Activated T-cell treated with anti-CD3 and anti-CD28 coated beads for 48 hours (primary cell): ENCODE measurements at places on chromosomes 6 and 20.

DNA sequence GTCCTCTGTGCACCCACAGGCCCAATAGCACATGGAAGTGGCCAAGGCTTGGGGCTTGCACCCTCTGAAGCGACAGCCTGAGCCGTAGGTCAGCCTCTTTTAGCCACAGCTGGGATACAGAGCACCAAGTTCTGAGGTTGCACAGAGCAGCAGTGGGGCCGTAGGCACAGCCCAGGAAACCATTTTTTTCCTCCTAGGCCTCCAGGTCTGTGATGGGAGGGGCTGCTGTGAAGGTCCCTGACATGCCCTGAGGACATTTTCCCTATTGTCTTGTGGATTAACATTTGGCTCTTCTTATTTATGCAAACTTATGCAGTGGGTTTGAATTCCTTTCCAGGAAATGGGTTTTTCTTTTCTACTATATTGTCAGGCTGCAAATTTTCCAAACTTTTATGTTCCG, 878.7 kb upstream of the MAN1A1 start:
- DNase-seq, result no peak

- peak; percentile 2 for DNase-seq
Measured at GRCh38 chr6:114747995-114748625, 405.3 kb upstream of the HS3ST5 start.

GRCh38 chr6:45718131-45718530, 297.5 kb downstream of the CLIC5 start:
- no peak for DNase-seq

DNA sequence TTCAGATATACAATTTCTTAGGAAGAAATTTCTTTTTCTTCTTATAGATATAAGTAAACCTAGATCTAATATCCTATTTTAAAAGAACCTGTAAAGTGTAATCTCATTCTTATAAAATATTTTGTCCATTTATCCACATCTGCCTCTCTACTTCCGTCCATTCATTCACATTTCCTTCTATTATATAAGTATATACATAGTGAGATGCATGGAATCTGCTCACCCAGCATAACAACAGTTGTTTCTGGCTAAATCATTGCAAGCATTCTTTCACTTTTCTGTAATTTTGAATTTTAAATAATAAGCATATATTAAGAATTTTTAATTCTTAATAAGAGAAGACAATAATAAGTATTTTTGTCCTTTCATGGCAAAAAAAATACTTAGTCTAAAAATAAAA, 45.4 kb downstream of the CEP162 start:
- no peak for DNase-seq

DNA sequence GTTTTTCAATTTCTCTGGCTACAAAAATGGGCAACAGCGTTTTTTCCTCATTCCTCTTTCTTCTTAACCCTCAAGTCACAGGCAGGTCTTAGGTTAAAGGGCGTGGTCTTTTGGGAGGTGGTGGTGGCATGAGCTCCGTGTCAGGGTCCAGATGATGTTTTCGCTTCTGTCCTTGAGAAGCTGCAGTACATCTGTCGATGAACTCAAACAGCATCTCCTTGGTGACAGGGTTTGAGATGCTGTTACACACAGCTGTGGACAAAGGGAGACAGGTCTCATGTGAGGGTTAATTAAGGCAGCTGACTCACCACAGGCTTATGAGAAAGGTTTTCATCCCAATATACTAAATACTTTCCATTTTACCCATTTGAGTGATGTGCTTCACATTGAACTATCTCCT, 350.8 kb downstream of the RNGTT start:
- no peak for DNase-seq

DNA sequence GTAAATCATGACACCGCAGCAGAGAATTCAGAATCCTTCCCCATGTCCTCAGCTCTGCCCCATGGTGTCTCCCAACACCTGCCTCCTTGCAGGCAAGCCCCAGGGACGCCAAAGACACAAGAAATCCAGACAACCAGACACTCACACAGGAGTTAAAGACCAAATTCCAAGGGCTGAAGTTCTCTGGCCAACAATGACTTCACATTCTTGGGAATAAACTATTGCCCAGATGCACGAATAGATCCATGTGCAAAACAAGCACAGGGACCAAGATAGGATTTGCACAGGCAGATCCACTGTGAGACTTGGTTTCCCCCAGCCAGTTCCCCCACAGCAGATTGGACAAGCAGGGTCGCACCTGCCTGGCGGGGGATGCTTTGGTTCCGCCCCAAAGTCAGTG, 246.7 kb downstream of the SOD2 start:
- DNase-seq, result no peak

DNA sequence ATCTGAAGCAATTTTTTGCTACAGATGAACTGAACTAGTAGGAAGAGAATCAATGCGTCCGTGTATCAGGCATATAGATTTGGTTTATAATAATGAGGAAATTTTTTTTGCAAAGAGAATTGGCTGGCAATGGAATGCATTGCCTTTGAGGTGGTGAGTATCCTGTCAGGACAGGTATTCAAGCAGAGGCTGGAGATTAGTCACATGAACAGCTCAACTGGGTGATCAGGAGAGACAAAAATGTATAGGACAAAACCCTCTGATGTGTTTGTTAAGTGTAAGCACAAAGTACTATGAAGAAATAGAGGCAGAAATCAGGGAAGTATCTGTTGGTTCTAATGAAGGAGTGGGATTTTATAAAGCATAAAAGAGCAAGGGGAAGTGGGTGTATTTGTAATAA, 80.5 kb downstream of the ISM1 start:
- DNase-seq, result no peak
